Mesothelial cell of epicardium (in vitro differentiated cells): ENCODE measurements at places on chromosomes 11 and 22.

GRCh38 chr11:12289667-12290476 lies 87.5 kb upstream of the PARVA start:
- no peak for DNase-seq

DNA sequence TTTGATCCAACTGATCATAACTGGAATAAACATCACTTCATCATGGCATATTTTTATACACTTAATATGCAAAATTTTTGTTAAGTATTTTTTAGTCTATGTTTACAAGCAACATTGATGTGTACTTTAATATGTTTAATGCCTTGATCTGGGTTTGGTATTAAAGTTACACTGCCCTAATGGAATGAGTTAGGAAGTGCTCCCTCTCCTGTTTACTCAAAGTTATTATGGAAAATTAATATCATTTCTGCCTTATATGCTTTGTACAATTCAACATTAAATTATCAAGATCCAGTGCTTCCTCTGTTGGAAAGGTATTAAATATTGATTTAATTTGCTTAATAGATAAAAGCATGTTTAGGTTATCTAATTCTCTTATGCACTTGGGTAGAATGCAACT lies 927.3 kb upstream of the RAG2 start:
- DNase-seq = no peak

DNA sequence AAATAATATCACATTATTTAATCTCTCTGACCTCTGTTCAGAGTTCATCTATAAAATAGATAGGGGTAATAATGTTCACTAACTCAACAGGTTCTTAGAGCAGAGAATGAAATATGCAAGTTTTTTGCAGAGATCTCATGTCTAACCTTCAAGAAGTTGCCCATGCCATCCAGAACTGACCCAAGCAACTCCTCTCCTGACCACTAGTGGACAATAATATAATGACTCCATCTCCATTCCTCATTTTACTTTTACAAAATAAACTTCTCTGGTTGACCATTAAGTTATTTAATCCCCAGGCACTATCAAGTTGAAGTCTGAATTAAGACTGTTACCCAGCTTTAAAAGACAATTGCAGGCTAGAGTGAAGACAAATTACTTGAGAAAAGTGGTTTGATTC lies 382.6 kb downstream of the KCNA4 start:
- no peak for DNase-seq

- no peak for DNase-seq
Measured at GRCh38 chr11:46599340-46600193, 5.7 kb upstream of the AMBRA1 start.

- no peak for DNase-seq
Measured at GRCh38 chr11:62359475-62359874, 22.2 kb downstream of the ASRGL1 start.

DNA sequence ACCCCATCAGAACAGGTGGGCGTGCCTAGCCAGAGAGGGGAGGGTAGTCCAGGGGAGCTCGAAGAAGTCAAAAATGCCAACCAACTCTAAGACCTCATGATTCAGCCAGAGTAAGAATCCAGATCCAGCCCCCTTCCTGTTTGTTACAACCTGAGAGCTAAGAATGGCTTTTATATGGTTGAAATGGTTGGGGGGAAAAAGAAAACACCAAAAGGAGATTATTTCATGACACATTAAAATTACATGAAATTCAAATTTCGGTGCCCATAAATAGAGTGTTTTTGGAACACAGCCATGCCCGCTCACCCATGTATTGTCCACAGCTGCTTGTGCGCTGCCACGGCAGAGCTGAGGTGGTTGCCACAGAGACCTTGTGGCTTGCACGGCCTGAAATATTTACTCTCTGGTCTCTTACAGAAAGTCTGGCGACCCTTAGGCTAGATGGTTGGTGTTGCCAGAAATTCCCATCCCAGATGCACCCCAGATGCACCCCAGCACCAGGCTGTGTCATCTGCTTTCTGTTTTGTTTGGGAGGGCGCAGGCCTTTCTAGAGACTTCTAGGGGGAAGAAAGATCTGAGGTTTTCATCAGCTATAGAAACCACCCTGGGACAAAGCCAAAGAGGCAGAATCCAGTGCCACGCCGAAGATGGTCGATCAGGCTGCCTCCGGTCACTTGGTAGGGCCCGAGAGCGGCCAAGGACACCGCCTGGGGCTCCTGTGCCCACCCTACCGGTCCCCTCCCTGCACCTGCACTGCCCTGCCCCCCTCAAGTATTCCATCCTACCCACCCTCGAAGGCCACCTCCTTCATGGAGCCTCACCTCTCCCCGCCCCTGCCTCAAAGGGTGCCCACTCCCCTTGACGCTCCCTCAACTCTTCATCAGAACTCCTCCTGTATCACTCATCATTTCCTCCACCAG lies 80.2 kb downstream of the DSCAML1 start:
- no peak for DNase-seq

DNA sequence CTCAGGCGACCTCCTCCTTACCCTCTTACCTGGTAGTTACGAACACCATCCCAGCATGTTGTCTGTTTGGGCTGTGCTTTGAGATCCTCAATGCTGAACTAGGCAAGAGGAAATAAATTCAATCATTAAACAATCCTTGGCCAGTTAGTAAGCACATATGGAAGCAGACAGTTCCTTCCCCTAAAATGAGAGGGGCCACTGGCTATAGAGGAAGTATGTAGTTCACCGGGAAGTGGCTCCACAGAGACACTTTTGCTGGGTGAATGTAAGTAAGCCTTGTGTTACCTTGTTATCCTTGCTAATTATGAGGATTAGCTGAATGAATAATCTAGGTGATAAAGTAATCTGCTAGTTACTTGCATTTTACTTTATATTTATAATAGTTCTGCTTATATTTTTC lies 2.9 kb downstream of the THYN1 start:
- no peak for DNase-seq

DNA sequence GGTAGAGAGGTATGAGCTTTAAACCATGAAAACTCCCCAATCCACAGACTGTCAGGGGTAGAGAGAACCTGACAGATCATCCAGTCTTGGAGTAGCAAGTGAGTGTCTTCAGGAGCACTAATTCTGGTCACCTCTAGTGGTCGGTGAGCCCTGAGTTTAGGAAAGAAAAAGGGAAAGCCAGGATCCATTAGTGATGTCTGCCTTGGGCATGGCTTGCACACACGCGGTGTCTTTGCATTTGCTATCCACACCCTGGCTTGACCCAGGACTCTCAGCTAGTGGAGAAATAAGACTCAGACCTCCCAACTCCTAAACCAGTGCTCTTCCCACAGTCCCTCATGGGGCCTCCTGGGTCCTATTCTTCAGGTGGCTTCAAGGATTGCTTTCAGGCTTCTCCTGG lies 19.3 kb downstream of the POU2F3 start:
- no peak for DNase-seq

DNA sequence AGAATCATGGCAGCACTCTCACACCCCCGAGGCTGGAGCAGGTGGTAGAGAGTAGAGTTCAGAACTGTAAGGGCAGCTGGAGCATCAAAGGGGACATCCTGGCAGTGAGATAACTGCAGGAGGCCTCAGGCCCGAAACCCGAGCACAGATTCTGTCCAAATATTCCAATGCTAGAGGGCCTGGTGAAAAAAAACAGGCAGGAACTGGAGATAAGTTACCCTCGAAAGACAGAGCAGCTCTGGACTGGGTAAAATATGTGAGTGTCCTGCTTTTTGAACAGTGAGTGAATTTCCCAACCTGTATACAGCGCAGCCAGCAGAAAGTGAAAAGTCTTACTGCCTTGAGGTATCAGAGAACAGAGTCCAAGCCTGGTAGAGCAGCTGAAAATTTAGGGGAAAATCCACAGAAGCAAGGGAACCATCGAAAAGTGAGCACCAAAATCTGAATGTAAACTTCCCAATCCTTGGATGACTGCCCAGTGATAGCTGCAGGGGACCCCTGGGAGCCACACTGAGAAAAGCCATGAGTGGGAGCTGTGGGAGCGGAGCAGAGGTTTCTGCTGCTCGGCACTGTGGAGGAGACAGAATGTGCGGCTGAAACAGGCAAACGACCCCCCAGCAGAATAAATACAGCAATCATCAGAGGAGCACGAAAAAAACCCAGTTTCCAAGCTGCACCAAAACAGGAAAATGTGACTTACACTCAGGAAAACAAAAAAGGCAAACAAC lies 50.6 kb downstream of the WNT11 start:
- no peak for DNase-seq

- no peak for DNase-seq
Measured at GRCh38 chr11:113159988-113160807, 154.2 kb upstream of the TTC12 start.

DNA sequence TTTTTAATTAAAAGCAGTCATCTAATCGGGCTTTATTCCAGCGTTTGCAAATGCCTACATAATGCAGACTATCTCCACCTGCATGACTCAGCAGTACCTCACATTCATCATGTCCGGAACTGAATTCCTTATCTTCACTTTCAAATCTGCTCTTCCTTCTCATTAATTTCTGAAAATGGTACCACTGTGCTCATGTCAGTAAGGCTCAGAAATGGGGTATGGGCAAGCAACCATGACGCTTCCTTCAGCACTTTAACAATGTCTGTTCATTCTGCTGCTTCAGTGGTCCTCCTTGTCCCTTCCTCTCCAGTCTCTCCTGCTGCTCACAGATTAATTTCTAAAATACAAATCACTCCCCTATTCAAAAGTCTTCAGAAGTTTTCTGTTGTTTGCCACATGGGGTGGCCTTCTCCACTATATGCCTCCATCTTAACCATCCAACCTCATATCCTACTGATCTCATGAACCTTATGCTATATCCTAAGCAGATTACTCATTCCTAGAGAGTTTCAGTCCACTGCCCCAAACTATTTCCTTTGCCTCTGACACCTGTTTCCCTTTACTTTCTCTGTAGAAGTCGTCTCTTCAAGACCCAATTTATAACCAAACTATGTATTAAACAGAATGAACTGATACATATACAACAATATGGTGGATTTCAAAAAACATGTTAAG lies 7.0 kb downstream of the GTF2H1 start:
- DNase-seq = no peak

DNA sequence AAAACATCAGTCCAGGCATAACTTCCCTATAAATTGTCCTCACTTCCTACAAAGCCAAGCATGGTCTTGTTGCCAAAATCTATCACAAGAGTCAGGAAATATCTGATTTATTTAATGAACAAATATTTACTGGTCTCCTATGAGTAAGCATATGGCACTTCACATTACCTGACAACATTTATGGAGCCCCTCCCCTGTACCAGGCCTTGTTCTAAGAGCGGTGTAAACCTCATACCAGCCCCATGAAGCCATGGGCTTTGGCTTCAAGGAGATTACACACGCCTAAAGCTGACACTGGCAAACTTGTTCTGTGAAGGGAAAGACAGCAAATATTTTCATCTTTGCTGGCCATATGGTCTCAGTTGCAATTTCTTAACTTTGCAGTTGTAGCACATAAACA lies 43.0 kb upstream of the EIF3D start:
- DNase-seq = no peak

DNA sequence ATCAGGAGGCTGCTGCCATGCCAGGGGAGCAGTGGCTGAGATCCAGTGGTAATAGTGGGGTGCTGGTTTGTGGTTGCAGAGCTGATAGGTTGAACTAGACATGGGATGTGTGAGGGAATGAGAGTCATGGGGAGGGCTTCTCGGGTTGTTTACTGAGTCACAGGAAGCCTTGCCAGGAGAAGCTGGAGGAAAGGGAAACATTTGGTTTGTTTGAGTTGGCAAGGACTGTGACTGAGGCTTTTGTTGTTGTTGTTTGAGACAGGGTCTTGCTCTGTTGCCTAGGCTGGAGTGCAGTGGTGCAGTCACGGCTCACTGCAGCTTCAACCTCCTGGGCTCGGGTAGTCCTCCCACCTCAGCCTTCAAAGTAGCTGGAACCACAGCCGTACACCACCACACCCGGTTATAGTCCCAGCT lies 49.3 kb downstream of the CABIN1 start:
- no peak for DNase-seq

GRCh38 chr11:2517386-2518064 lies 72.7 kb downstream of the KCNQ1 start:
- DNase-seq = peak; percentile 34

GRCh38 chr22:42621505-42622002 lies 6.9 kb upstream of the POLDIP3 start:
- peak; percentile 59 for DNase-seq

DNA sequence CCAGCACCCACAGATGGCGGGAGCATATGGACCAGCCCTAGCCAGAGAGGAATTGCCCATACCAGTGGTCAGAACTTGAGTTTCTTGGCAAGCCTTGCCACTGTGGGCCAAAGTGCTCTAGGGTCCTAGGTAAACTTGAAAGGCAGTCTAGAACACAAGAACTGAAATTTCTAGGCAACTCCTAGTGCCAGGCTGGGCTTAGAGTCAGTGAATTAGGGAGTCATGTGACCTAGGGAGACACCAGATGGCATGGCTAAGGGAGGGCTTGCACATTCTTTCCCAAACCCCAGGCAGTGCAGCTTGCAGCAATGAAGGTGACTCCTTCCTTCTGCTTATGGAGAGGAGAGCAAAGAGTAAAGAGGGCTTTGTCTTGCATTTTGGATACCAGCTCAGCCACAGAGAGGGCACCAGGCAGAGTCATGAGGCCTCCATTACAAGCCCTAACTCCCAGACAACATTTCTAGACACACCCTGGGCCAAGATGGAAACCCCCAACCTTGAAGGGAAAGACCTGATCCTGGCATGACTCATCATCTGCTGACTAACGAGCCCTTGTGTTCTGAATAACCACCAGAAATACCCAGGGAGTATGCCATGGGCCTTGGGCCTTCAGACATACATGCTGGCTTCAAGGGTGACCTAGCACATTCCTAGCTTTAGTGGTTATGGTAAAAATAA lies 19.2 kb upstream of the OR56A3 start:
- DNase-seq = no peak

DNA sequence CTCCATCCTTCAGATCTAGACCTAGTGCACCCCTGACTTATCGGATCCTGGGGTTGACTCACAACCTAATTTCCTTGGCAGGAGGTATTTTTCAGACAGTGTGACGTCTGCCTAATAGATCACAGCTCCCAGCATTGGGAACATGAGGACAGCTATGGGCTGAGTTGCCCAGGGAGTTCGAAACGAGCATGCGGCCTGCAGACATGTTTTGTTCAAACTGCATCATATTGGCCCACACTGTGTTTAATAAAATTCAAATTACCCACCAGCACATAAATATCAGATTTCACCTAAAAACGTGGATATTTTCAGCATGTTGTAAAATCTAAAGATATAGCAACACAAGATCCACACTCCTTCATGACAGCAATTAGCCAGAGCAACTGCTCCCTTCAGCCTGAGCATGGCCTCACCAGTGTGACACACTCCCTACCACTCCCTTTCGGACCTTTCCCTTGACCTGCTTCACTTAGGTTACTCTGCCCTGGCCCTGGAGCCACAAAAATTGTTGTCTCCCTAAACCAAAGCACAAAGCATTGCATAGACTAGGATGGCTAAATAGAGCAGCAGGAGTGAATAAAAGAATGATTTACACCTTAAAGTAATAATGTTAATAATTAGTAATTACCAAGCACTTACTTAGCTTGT lies 53.6 kb upstream of the USP47 start:
- DNase-seq = no peak

- no peak for DNase-seq
Measured at GRCh38 chr22:17988800-17989513, 35.4 kb downstream of the MICAL3 start.

DNA sequence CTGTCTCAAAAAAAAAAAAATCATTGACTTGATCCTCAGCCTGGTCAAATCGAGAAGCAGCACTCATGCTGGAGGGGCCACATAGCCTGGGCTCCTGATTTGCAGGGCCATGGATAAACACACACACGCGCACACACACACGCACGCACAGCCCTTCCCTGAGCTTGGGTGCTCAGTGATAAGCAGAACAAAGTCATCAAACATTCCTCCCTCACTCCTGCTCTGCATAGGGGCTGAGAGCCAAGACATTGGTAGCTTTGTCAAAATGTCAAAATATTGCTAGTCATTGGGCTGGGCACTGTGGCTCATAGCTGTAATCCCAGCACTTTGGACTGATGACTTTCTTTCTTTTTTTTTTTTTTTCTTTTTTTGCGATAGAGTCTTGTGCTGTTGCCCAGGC lies 34.0 kb upstream of the A4GALT start:
- no peak for DNase-seq
